RKO (cell line): ENCODE measurements at places on chromosomes 12 and 14.
A peak's percentile ranks its signal among the peaks of the same experiment; 100 is the strongest.

GRCh38 chr12:119156401-119157044 lies 22.2 kb upstream of the HSPB8 start:
- no peak for DNase-seq

- DNase-seq: no peak
These were observed 29.0 kb downstream of the FAM234B start for GRCh38 chr12:13073173-13073572.

- DNase-seq: no peak
These were observed 196.1 kb upstream of the CDKN3 start for GRCh38 chr14:54200726-54201125.

GRCh38 chr14:69876848-69877306 lies 2.3 kb upstream of the SMOC1 start:
- DNase-seq: no peak

- DNase-seq: no peak
These were observed 114.4 kb upstream of the EGLN3 start for GRCh38 chr14:34065236-34065635.

- no peak for DNase-seq
These were observed 51.2 kb downstream of the NDUFA12 start for GRCh38 chr12:94952325-94952724.

GRCh38 chr12:106308611-106309010 lies 6.1 kb downstream of the TCP11L2 start:
- no peak for DNase-seq

- DNase-seq: no peak
These were observed 114.3 kb downstream of the PPM1A start for GRCh38 chr14:60363275-60363674.

DNA sequence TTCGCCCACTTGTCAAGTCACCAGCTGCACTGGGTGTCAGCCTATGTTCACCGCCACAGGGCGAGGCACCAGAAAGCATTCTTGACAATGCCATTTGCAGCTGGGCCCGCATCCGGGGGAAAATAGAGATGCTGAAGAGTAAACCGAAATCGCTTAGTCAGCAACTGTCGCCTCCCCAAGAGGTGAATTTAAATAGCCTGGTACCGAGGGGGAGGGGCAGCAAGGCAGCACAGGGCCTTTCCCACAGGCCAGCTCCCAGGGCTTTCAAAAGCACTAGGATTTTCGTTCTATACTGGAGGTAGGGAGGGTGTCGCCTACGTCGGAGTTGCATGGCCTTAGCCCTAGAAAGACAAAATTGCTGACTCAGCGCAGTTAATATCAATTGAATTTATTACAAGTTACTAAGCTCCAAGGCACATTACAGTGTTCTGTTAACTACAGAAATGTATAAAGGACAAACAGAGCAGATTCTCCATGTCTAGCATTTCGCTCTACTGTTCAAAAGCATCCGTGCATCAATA lies 4.3 kb downstream of the IRF2BPL start:
- DNase-seq: no peak

GRCh38 chr12:32043928-32044549 lies 62.6 kb upstream of the BICD1 start:
- DNase-seq: no peak

DNA sequence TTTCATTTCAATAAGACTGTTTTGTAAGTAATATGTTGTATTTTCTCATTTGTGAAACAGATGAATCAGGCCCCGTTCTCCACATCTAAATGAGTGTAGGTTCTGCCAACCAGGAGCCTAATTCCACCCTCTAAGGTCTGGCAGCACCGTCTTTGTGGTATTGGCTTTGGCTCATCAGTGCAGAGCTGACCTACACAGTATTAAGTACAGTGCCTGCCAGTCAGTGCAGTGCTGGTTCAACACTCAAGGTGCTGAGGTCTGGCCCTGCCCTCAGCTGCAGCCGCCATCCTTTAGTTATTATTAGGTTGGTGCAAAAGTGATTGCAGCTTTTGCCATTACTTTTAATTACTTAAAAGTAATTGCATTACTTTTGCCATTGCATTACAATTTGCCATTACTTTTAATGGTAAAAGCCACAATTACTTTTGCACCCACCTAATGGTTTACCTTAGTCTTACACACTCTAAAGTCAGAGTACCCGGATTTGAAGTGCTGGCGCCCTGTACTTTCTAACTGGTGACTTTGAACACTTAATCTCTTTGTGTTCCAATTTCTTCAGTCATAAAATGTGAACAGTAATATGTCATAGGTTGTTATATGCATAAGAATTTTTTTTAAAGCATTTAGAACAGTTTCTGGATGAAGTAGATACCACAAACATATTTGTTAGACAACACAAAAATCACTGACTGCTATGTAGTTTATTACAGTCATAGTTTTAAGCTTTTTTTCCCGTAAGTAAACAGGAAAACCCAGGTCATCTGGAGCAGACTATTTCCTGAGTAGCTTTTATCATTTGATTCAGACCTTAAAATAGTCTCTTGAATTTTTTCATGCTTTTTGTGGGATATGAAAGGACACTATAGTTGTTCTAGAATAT lies 99.5 kb downstream of the SYNE2 start:
- DNase-seq: no peak

DNA sequence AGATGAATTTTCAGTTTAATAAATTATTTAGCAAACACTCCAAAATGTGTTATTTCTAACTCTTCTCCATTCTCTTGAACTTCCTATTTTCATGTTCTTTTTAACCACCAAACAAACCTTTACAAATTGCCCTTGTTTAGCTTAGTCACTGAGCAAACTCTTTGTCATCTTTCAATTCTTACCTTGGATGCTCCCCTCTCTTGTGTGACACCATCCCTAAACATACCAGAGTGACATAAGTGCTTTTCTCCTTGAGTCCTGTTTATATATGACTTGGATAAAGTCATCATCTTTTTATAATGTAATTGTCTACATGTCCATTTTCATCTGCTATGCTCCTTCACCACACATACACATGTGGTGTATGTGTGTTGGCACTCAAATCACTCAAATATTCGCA lies 3.4 kb upstream of the TMEM19 start:
- no peak for DNase-seq

DNA sequence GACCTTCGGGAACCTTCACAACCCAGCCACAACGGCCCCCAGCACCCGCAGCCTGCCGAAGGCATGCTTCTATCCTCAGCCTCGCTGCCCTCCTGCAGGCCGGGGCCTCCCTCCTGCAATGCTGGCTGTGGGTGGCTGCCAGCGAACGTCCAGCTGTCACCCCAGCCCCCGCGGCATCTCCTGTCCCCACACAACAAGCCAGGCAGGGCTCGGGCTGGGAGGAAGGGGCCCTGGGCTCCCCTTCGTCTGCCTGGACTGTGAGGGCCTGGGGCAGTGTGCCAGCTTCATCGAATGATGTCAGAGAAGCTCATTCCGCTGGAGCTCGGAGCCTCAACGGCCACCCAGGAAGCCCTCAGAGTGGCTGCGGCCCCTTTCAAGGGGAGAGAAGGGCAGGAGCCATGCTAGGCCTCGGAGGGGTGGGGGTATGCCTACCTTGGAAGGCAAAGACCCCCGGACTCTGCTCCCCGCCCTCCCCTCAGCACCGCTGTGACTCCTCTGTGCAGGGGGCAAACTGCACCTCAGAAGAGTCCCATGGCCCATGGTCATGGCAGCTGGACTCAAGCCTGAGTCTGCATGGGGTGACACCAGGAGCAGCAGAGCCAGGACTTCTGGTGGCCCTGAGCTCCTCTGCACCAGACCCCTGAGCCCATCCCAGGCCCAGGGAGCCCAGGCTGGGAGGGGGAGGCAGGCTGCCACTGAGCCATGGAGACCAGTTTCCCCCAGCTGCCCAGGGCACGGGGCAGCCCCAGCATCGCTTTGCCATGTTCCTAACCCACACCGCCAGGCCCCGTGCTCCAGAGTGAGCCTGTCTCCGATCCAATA lies 24.7 kb upstream of the C14orf180 start:
- DNase-seq: no peak

DNA sequence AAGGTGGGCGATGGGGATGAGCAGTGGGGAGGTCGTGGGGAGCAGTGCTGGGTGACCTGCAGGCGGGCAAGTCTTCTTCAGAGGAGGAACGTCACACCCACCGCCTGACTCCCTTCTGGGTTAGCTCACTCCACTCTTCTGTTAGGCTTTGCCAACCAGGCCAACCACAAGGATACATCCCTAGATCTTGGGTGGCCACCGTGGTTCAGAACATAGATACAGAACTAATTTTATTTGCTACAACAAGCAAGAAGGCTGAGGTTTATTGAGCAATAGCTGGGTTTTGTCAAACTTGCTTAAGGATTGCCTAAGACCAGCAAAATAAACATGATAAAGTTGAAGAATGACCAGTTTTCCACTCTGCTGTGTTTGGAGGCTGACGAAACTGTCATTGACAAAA lies 109.4 kb downstream of the DACT1 start:
- DNase-seq: no peak

- no peak for DNase-seq
These were observed 98.6 kb downstream of the GPATCH2L start for GRCh38 chr14:76250302-76250701.

DNA sequence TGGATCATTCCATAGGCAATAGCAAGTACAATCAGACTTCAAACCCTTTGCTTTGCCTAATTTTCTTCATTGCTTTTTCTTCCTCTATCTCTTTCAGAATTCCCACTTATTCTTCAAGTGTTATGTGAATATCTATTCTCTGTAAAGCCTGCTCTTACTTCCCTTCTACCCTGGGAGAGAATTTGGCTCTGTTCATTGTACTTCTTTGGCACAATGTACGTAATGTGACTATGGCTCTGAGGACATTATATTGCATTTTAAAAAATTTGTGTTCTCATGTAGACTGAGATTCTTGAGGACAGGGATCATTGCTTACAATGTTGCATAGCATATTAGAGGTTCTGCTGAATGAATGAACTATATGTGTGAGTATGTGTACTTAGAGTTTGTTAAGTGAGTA lies 16.9 kb upstream of the PRICKLE1 start:
- no peak for DNase-seq

DNA sequence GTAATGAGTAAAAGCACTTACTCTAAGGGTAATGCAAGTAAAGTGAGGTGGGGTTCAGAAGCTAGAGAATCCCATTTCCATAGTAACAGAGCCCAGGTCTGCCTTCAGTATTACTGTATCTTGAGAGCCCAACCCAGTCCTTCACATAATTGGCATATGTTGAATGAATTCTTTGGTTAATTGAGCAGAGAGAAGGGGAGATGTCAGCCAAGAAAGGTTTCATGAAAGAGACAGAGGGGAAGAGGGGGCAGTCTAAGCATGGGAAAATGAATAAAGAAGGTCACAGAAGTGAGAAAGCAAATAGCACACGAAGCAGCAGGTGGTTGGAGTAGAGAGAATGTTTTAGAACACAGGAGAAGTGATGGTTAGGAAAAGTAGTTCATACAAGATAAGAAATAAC lies 371.1 kb downstream of the SEC23A start:
- no peak for DNase-seq

DNA sequence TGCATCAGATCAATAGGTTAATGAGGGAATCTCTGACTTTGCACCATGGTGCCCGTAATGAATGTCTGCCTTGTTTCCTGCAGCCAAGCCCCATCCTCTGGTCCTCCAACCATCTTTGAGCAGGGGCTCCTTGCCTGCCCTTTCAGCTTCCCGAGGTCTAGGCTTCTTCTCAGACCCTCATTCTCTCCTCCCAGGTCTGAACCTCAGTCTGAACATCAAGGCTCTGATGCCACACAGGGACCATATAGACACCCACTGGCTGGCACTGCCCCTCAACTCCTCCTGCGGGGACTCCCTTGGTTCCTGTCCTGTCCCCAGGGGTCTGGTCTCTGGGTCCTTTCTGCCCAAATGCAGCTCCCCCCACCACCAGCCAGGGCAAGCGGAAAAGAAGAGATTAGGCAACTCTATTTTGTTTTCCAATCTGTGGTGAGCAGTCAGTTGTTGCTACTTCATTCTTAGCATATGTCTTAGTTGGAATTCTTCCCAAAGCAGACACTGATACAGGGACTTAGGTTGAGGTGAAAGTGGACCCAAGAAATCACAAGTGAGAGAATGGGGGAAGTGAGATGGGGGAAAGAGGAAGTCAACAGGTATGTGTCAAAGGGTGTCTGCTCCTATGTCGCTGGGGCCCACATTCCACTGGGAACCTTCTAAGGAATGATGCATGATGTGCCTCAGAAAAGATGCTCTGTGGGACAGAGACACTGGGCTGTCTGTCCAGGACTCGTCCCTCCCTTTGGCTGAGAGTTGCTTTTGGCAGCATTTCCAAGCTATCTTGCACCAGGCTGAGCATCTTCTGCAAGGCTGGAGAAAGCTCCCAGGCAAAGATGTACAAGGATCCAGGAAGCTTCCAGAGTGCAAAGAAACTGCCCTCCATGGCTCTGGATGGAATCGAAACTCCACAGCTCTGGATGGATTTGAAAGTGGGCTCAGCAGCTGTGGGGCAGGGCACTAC lies 1096.5 kb upstream of the TMEM132C start:
- DNase-seq: no peak

DNA sequence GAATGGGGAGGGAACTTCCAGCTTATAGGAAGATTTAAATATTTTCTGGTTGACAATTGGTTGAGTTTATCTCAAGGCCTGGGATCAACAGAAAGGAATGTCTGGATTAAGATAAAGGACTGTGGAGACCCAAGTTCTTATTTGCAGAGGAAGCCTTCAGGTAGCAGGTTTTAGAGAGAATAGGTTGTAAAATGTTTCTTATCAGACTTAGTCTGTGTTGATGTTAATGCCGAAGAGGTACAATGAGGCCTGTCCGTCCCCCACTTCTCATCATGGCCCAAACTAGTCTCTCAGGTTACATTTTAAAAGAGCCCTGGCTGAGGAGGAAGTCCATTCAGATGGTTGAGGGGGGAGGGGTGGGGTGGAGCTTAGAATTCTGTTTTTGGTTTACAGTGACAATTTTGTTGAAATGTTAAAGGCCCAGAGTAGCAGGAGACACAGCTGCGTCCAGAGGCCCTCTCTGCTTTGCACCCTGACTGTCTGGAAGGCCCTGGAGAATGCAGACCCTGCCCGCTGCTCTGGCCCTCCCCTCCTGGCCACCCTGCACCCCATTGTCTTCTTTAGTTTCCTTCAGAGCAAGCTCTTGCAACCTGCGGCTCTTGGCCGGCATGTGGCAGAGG lies 672.5 kb upstream of the TMEM132C start:
- no peak for DNase-seq

DNA sequence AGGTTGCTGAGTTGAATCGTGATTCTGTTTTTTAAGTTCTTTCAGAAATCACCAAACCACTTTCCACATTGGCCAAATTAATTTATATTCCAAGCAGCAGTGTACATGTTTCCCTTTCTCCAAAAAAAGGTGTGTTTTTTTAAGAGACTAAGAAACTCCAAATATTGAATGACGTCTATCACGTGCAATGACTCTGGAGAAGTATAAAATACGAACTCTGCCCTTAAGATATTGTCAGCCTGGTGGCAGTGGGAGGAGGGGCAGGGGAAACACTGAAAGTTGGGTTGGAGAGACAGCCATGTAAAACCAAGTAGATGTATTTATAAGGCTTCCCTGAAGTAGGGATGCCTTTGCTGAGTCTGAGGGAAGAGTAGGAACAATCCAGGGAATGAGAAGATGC lies 50.1 kb upstream of the DHRS4 start:
- DNase-seq: no peak

DNA sequence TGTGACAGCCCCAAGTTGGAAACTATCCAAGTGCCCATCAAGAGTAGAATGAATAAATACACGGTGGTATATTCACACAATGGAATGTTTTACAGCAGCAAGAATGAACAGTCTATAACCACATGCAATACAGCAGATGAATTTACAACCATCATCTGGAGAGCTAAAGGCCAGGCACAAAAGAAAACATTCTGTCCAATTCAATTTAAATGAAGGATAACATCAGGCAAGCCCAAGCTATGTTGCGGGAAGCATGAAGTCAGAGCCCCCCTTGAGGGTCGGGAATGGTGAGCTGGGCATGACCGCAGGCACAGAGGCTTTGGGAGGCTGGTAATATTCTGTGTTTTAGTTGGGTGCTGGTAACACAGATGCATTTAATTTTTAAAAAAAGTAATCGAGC lies 76.0 kb downstream of the SYNE3 start:
- no peak for DNase-seq

- peak; percentile 94 for DNase-seq
These were observed 261 bp upstream of the RNU7-1 start for GRCh38 chr12:6943389-6943721.
